ENCODE measurements at places on chromosomes 4 and X.

DNA sequence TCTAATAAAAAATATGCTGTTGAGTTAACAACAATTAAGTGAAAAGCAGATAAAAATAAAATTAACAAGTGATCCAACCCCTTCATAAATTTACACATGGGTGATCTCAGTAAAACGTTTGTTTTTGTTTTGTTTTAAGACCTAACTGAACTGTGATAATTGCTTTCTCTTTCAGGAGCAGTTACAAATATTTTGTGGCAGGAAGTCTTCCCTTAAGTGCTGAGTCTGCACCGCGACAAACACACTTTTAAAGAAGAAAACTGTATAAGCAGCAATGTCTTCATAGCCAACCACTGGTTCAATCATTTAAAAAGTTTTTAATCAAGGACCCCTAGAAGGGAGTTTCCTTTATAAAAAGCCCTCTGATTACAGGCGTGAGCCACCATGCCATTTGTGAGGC, 53.7 kb upstream of the NFKB1 start:
- DNase-seq, result no peak

GRCh38 chr4:94763500-94763899, 5.7 kb downstream of the BMPR1B start:
- DNase-seq, result no peak

DNA sequence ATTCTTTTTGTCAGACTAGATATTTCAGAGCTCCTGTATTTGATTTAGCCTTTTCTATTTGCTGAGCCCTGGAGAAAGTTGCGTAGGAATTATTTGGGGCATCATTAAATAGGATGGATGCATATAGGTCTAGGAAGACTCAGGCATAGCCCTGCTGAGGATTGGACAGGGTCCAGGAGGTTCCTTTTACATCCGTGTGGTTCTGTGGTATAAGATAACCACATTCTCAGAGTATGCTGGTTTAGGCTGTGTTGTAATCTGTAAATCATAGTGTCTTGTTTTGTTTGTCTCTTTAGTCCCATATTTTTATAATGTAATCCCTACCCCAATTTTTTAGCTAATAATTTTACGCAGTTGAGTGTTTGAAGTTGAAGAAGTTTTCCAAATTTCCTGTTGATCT, 513.7 kb downstream of the RPA4 start:
- no peak for DNase-seq

DNA sequence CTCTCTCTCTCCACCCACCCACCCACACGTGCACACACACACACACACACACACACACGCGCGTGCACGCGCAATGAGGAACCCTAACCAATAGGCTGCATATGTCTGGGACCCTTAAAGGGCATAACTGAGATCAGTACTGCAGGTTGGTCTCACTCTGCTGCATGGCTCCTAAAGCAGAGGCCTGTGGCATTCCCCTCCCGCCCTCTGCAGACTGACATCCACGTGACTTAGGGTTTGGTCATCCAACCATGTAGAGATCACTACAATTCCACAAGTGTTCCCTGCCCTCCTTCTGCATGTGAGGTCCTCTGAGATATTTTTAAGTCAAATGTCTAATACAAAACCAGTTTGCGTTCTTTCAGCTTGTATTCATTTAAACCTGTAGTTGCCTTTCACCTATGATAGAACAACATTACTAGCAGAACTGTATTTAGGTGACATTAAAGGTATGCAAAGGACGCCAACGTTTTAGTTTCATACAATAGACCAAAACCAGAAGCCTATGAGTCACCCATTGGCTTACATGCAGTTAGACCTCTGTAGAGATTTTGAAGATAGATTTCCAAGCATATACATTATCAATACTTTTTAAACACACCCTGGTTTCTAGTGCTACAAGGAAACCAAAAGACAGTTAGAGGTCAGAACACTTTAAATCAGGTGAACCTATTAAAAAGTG, 10.1 kb downstream of the XAGE5 start:
- no peak for DNase-seq

GRCh38 chr4:6991771-6992557, 51.2 kb upstream of the TADA2B start:
- no peak for DNase-seq

GRCh38 chr4:25727711-25728493, 72.3 kb downstream of the SLC34A2 start:
- no peak for DNase-seq

DNA sequence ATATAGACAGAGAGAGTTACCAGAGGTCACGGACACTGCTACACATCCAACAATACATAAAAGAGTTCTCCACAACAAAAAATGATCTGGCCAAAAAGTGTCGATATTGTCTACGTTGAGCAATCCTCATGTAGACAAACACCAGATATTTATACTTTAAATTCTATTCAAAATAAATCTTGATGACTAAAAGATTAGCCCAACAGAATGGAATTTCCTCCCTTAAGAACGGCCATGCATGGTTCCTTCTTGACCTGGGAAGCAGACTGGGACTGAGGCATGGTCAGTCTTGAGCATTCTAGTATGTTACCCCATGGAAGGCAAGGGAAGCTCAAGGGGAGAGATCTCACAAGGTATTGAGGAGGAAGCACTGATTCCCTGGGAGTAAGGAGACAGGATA, 43.5 kb downstream of the LHFPL1 start:
- DNase-seq, result no peak

- no peak for DNase-seq
Measured at GRCh38 chr4:39323821-39324220, 42.3 kb downstream of the RFC1 start.

- DNase-seq, result no peak
Measured at GRCh38 chr4:168143601-168144000, 51.3 kb downstream of the ANXA10 start.

DNA sequence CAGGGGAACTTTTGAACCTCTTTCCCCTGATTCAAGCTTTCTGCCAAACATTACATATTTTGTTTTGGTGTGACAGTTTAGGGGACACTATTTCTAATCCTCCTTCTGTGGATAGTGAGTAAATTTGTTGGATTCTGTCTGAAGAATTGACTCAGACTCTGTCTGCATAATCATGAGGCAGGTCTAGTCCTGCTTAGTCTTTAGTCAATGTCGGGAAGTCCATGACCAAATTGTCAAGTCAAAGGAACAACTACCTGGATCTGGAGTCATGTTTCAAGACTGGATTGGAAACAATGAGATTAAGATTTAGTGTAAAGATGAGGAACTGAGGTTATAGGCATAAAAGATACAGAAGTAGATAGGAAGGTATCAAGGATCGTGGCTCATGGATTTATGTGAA, 100.9 kb downstream of the MAGEB17 start:
- no peak for DNase-seq

- no peak for DNase-seq
Measured at GRCh38 chr4:27716693-27717430, 856.2 kb downstream of the STIM2 start.

DNA sequence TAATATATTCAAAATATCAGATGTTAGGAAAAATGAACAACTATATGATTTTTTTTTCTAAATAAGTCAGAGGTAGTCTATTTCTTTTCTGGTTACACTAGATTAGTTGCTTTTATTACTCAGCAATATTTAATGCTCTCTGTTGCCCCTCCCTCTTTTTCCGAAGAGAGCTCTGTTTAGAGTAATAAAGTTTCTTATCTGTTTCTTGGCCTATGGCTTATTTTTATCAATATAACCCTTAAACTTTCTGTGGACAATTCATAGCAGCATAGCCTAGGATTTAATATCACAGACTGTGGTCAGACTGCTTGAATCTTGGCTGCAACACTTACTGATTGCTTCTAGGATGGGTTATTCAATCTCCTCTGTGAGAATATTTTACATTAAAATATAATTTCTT, 2315.4 kb upstream of the AGA start:
- no peak for DNase-seq

GRCh38 chrX:2385224-2385623, 115.6 kb downstream of the DHRSX start:
- DNase-seq, result no peak

GRCh38 chr4:30525662-30526315, 194.4 kb upstream of the PCDH7 start:
- no peak for DNase-seq

- DNase-seq, result no peak
Measured at GRCh38 chr4:11005300-11005699, 320.7 kb upstream of the CLNK start.

GRCh38 chr4:183255487-183255886, 64.6 kb downstream of the CLDN22 start:
- DNase-seq, result no peak

DNA sequence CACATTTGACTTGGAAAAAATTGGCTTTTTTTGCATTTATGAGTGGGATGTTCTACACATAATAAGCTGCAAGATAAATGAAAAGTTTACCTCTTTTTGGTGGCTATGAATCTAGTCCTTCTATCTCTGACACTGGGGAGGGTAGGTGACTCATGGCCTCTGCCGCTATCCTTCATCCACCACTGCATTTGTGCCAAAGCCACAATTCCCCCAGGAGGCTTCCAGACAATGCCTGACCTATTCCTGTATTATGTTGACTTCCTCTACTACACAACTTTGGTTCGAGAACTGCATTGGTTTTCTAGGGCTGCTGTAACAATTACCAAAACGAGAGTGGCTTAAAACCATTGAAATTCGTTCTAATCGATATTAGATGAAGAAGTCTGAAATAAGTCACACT, 245.6 kb downstream of the TRAM1L1 start:
- no peak for DNase-seq

DNA sequence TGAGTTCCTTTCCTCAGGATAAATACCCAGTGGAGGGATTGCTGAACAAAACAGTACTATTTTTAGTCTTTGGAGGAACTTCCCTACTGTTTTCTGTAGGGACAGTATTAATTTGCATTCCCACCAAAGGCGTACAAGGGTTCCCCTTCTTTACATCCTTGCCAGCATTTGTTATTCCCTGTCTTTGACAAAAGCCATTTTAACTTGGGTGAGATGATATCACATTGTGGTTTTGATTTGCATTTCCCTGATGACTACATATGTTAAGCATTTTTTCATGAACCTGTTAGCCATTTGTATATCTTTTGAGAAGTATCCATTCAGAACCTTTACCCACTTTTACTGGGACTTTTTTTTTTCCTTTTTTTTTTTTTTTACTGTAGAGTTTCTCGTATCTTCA, 126.2 kb upstream of the ANXA10 start:
- DNase-seq, result no peak

- no peak for DNase-seq
Measured at GRCh38 chr4:165666836-165667235, 206.2 kb upstream of the TLL1 start.

Data from stimulated activated CD8-positive, alpha-beta memory T cell treated with anti-CD3 and anti-CD28 coated beads, Interleukin-7, amount 100 ng/mL, for 1 hour (primary cell).